Endodermal cell (in vitro differentiated cells): ENCODE measurements at places on chromosomes 13 and 19.
A peak's percentile ranks its signal among the peaks of the same experiment; 100 is the strongest.

- DNase-seq, result peak; percentile 57
Observed at GRCh38 chr19:43662487-43662886, 7.5 kb downstream of the PLAUR start.

GRCh38 chr19:38656171-38656981 is 8.9 kb downstream of the ACTN4 start:
- DNase-seq, result no peak

DNA sequence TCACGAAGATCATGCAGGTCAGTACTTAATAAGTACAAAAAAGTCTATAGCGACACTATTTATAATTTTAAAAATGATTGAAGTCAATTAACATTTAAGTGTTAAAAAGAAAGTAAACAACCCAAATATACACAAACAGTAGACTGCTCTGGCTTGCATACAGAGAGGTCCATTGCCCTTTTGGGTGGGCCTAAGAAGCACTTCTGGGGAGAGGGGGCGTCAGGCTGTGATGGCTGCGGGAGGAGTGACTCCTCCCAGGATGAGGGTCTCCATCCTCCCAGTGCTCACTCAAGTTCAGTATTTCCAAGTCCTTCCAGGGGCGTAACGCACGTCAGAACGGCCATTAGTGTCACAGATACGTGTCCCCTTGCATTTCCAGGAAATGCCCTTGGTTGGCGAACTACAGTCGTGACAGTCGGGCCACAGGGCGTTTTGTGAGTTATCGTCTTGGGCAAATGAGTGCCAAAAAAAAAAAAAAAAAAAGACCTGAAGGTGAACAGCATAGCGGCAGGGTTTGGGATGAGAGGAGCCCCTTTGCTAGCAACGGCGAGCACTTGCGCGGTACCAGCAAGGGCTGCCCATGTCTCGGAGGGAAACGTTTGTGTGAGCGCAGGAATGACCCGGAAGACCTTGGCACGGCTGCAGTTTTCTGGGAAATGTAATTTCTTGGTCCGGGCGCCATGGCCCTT is at the start of gene SCGB2B2:
Gene SCGB2B2, minus strand, starts transcription at position 463 of the 689 bp plus-strand sequence. CDS start 82,596 bp downstream, outside the sequence.
- DNase-seq, result no peak

GRCh38 chr13:23570921-23571315 is 706 bp downstream of the TNFRSF19 start:
- no peak for DNase-seq

- no peak for DNase-seq
Observed at GRCh38 chr19:29092712-29093552, 120.0 kb downstream of the UQCRFS1 start.

GRCh38 chr19:57587529-57587928 is 3.6 kb downstream of the ZIK1 start:
- no peak for DNase-seq

DNA sequence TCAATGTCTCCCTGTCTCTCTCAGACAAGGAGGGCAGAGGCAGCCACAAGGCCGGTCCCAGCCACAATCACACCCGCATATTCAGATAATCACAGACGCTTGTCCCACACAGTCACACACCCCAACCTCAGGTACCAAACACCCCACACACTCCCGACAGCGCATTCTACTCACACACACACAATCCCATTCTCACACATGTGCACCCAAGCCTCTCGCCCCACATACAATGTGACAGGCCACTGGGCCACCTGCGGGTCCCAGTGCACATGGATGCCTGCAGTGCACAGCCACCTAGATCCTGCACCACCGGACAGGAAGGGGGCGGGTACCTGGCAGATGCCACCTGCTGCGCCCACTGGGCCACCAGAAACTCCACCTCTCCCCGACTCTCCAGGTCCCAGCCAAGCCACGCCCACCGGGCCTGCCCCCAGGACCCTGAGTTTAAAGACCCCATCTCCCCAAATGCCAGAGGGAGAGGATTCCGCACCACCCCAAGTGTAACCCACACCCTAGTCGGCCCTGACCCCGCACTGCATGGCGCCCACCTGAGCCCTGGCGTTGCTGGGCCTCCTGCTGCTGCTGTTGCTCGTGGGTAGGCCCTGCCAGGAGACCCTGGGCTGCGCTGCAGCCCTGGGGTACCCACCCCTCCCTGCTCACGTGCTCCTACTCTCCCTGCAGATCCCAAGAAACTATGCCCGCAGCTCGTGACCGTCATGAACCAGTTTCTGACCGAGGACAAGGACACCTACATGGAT is 10.6 kb downstream of the SCGB2B2 start:
- DNase-seq, result no peak

- no peak for DNase-seq
Observed at GRCh38 chr13:45200701-45201232, at the start of gene KCTD4. KCTD4 (minus strand) TSS chr13:45201045; CDS start chr13:45194567, 6,478 bp downstream.

DNA sequence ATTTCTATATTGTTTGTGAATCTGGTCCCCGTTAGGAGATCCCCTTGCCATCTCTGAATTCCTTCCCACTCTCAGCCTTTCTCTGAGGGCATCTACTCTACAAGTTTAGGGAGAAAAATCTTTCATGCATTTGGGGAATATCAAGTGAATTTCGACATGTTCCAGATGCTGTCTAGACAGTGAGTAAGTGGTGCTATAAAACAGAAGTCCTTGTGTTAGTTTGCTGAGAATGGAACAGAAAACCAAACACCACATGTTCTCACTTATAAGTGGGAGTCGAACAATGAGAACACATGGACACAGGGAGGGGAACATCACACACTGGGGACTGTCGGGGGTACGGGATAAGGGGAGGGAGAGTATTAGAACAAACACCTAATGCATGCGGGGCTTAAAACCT is 5.1 kb downstream of the OR7A10 start:
- no peak for DNase-seq
